ENCODE measurements at places on chromosomes 5 and 9.

DNA sequence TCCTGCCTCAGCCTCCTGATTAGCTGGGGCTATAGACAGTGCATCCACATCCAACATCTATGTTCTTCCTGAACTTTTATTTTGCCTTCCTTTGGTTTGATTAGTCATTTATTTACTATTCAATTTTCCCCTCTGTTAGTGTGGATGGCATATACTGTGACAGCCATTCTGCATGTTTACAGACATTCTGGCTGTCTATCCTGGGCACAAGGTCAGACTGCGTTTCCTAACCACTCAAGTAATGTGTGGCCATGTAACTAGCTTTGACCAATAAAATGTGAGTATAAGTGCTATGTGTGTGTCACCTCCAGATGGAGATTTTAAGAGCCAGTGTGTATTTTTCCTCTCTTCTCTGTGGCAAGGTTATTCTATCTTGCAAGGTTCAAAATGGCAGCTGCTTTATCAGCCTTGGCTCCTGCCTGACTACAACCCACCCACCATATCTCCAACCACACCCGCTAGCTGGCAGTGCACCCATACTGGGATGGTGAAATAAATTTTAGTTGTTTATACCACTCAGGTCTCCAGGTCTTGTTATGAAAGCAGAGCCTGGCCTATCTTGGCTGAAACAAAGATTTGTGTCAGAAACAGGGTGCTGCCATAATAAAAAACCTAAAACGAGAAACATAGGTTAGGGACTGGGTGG, 32.2 kb downstream of the PDE6A start:
- no peak for DNase-seq

- no peak for DNase-seq
Measured at GRCh38 chr5:136730426-136730825, 365.1 kb upstream of the TRPC7 start.

DNA sequence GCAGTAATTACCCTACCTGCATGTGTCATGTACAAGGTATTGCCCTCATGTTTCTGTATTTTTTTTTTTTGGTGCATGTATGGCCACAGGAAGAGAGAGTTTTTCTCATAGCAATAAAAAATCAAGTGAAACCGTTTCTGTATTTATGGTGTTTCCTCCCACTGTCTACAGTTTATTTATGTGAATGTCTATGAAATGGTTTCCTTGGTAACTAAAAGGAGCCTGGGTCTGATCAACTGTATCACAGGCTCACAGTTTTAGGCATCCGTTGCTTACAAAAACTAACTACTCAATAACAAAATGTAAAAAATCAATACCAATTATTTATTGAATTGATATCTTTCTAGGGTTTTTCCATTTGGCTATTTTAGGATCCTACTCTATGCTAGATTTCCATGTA, 464.4 kb downstream of the TAF11L14 start:
- DNase-seq = no peak

- no peak for DNase-seq
Measured at GRCh38 chr5:113047234-113047633, 70.6 kb downstream of the DCP2 start.

GRCh38 chr5:36054647-36055046, 12.0 kb downstream of the UGT3A2 start:
- DNase-seq = no peak

DNA sequence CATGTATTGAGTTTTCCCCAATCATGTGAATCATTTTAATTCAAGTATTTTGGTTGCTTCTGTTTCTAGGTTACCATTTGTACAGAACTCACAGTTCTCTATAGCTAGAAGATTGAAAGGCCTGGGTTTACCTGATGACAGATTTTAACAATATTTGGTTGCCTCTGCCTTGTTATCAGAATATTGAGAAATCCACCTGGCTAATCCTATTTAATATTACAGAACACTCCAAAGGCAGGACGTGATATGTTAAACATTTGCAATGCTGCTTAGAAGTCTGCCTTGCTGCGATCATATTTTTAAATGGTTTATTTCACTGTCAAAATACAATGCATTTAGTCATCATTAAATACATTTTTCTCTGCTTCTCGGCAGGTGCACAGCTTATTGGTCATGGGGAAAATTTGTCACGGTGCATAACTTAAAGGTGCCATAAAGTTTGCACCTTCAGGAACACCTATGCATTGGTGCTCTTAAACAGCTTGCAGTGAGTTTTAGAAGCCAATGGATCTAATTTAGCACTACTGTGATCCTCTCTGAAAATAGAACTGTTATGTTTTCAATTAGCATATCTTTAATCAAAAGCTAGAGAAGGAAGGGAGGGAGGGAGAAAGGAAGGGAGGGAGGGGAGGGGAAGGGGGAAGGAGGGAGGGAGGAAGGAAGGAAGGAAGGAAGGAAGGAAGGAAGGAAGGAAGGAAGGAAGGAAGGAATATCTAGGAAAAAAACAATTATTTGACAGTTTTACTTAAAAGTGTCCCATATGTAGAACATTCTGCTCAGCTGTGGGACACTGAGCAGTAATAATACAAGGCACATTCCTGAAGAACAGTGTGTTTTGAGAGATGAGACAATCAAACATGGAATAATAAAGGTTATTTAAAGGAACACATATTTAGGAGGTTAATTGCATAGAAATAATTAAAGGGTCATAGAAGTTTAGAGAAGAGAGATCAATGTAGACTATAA, 15.5 kb upstream of the DAPK1 start:
- DNase-seq = no peak

- DNase-seq = no peak
Measured at GRCh38 chr9:5976674-5977397, 38.6 kb downstream of the RANBP6 start.

- no peak for DNase-seq
Measured at GRCh38 chr9:120711841-120712538, 2.3 kb downstream of the MEGF9 start.

DNA sequence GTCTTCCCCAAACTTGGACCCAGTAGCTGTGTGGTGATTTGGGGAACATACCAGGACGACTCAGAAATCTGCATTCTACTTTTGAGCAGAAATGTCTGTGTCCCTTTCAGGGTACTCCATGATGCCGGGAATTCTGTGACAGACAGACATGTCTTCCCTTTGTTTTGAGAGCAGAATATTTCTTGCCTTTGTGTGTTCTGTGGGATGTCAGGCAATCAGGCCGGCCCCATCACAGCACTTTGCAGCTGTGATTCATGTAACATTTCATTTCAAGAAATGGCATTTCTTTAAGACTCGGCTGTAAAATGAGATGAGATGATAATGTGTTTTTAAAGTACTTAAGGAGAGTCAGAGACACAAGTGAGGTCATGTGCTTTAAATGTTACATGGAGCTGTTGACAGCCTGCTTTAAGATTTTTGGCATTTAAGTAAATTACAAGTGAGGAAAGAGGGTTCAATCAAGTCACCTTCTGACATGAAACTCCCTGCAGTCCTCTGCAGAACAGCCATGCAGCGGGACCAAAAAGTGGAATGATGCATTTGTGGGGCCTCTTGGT, 98.7 kb downstream of the SLC28A3 start:
- DNase-seq = no peak

GRCh38 chr5:94992325-94992724, 292.6 kb downstream of the MCTP1 start:
- DNase-seq = no peak

DNA sequence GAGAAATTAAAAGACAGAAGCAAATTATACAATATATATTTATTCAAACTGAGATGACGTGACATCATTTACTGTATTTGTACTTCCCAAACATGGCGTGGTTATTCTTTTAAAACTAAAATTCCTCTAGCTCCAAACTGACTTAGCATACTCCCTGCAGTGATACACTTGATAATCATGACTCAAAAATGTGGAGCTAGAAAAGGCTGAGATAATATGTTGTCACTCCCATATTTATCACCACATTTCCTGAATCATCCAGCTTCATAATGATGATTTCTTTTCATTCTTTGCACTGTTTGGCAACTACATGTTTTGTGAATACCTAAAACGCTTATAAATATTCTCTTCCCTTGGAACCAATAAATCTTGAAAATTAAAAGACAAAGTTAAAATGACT, 341.0 kb downstream of the EBF1 start:
- no peak for DNase-seq

- DNase-seq = no peak
Measured at GRCh38 chr9:112355427-112355897, 22.0 kb upstream of the PTBP3 start.

- no peak for DNase-seq
Measured at GRCh38 chr5:144710637-144711036, 540.0 kb downstream of the KCTD16 start.

GRCh38 chr5:129245489-129245888, 150.9 kb downstream of the ISOC1 start:
- DNase-seq = no peak

DNA sequence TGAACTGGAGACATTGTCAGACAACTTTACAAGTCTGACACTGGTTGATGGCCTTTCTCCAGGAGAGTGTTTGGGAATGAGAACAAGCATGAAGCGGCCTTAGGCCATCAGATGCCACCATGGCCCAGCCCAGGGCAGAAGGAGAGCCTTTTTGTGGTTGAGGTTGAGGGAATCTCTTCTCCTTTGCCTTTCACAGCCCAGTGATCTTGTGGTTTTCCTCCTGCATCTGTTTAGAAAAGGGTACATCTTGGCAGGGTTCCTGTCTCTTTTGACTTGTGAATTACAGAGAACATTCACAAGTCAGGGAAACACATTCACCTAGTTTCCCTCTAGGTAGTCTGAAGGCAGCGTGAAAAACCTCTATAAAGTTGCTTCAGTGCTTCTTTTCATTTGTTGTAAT, 27.5 kb downstream of the DMRT2 start:
- no peak for DNase-seq

DNA sequence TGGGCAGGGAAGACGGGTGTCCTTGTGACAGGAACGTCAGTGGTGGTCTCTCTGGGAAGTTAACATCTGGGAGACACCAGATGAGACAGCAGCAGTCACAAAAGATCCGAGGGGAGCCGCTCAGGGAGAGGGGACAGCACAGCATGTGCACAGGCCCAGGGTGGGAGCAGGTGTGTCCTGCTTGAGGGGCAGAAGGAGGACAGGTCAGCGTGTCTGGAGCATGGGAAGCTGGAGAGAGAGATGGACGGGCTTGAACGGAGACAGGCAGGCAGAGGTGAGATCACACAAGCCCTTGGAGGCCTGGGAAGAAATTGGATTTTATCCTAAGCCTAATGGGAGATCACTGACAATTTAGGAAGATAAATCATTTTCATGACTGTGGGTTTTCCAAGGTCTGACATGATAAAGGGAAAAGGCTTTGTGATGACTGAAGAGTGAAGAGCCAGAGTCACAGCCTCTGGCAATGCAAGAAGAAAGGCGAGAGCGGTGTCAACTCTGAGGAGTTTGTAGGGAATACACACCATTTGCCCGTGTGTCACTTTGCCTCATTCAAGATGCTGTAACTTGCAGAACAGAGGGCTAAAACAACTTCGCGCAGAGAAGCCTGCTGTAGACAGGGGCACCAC, 88.3 kb downstream of the FSTL4 start:
- no peak for DNase-seq

DNA sequence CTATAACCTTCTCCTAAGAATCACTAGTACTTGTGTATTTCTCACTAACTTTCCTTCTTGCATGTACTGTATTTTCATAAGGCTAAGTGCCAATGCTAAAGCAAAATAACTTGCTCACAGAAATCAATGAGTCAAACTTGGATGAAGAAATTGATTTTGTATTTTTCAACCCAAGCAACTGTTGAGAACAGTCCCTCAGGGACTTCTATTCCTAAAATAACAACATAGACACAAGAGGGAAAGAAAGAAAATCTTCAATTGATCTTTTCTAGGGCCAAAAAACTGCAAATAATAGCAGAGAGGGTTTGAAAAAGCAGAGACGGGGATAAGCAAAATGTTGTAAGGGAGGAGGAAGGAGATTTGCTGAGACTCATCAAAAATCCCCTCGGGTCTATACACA, 69.8 kb downstream of the HABP4 start:
- no peak for DNase-seq

- no peak for DNase-seq
Measured at GRCh38 chr5:42995360-42995751, 44.8 kb downstream of the ANXA2R start.

Data from NCI-H526 (cell line).